Keratinocyte (primary cell): ENCODE measurements at places on chromosomes 2 and 18. TPM values are rescaled to one million over a fixed set of nuclear protein-coding genes. Genes with fewer than 3 reads are reported as not detected.
A peak's percentile ranks its signal among the peaks of the same experiment; 100 is the strongest.

The POTEF gene
- polyA plus RNA-seq = not detected in 3 replicates

DNA sequence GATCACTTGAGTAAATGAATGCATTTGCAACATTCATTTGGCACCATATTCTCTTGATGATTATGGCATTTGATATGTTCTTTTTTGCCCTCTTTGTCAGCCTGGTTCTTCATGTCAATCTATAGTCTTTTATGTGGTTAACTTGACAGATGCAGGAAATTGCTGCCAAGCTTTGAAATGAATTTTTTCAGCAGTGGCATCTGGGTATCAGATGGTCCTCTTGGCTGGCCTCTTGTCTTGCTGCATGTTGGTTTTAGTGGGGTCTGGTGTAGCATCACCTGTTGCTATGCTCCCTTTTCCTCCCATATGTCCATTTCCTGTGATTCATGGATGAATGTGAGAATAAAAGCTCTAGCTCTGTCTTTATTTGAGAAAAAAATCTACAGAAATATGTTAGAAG, 119.9 kb downstream of the DPP4 start:
- DNase-seq = no peak
- no peaks in the 10 kb centered on the region for H3K36me3 ChIP-seq
- no peak overlapping the region for H3K27ac ChIP-seq
- H3K4me1 ChIP-seq = no peaks in the 10 kb centered on the region

DNA sequence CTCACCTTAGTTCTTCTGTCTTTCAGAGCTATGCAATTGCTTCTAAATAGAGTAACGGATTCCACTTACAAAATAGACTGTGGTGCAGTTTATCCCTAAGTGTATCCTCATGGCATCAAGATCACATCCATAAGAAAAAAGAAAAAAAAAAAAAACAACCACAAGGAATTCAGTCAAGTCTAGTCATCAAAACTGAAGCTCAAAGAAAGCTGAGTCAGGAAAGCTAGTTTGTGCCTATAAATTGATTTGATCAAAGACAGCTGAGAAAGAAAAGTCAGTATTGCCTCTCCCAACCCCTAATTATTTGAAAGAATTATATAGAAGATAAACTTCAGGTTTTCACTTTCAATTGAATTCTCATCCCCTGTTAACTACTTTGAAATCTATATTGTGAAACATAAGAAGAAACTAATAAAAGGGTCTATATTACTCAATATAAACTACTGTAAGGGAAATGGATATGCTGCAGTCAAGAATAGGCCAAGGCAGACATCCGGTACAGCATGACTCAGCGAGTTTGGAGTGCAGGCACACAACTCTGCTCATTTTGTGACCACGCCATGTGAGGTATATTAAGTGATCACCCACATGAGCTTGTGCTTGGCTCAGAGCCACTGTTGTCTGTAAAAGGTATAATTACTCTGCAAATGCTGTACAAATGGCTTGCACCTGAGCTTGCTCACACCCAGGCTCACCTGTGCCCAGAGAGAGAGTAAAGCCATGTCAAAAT, 568.1 kb upstream of the CRIM1 start:
- H3K4me1 ChIP-seq = no peaks in the 10 kb centered on the region
- H3K27ac ChIP-seq = no peak overlapping the region
- DNase-seq = no peak
- no peaks in the 10 kb centered on the region for H3K27me3 ChIP-seq
- no peaks in the 10 kb centered on the region for H3K36me3 ChIP-seq

GRCh38 chr2:190418727-190419126, 10.6 kb downstream of the MFSD6 start:
- no peak for DNase-seq
- H3K36me3 ChIP-seq = no peaks in the 10 kb centered on the region
- H3K27ac ChIP-seq = no peak overlapping the region
- peaks cover 6% of the 10 kb centered on the region for H3K4me1 ChIP-seq

The ID2 gene
- polyA plus RNA-seq = 3.5 to 14.3 TPM (median 6.3 TPM) in 3 replicates

The PLCD4 gene
- polyA plus RNA-seq = 10.2 to 15.3 TPM (median 13.2 TPM) in 3 replicates

- H3K4me1 ChIP-seq = no peaks in the 10 kb centered on the region
- peak; percentile 13 for DNase-seq
- no peaks in the 10 kb centered on the region for H3K36me3 ChIP-seq
- H3K27me3 ChIP-seq = peaks cover 6% of the 10 kb centered on the region
Measured at GRCh38 chr2:230847883-230848388, 16.8 kb upstream of the ITM2C start.

DNA sequence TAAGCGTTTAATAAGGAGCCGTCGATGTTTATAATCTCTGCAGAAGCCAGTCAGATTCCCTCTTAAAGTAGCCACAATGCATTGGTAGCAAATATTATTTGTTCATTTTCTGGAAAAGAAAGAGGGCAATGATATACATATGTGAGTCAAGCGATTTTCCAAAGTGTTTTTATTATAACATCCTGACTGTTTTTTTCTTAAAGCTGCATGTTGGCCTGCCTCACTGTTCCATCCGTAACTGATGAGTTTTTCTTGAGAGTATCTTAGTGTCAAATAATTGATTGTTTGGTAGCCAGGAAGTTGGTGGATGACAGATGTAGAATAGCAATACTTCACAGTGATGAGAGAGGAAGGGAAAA, 3.7 kb downstream of the TSHZ1 start:
- H3K4me3 ChIP-seq = no peak overlapping the region
- H3K27ac ChIP-seq = no peak overlapping the region
- DNase-seq = no peak
- H3K27me3 ChIP-seq = no peaks in the 10 kb centered on the region
- no peaks in the 10 kb centered on the region for H3K36me3 ChIP-seq
- H3K4me1 ChIP-seq = peaks cover 11% of the 10 kb centered on the region

The DYNAP gene
- 0.07 TPM in 1 of 3 replicates, not detected in the others for polyA plus RNA-seq

The AKAIN1 gene
- polyA plus RNA-seq = not detected in 3 replicates

- H3K27ac ChIP-seq = no peak overlapping the region
- H3K4me1 ChIP-seq = no peaks in the 10 kb centered on the region
- H3K27me3 ChIP-seq = no peaks in the 10 kb centered on the region
- H3K4me3 ChIP-seq = no peak overlapping the region
- no peaks in the 10 kb centered on the region for H3K36me3 ChIP-seq
Measured at GRCh38 chr2:228675646-228676045, 494.2 kb upstream of the SPHKAP start.

The RAMP1 gene
- 0.37 to 2.0 TPM (median 0.69 TPM) in 3 replicates for polyA plus RNA-seq

The SLC5A7 gene
- polyA plus RNA-seq = not detected in 3 replicates
